D721Med (cell line): ENCODE measurements at places on chromosomes 4 and X.

- no peak for DNase-seq
These were observed 58.2 kb downstream of the ANXA10 start for GRCh38 chr4:168150420-168151050.

DNA sequence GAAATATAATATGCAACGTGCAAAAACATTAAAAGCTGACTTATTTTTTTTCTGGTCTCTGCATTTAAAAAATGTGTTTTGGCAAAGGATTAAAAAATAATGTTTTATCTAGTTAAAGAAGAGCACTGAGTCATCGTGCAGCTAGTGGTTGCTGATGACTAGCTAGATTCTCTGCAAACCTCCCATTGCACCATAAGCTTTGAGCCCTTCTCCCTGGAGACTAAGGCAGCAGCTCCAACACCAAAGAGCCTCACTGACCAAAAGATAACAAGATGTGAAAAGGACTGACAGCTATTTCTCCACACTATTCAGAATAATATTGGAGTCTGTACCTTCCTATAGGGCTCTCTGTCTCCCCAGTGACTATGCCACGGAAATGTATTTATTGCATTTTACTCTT, 424.3 kb downstream of the SLITRK2 start:
- DNase-seq = no peak

DNA sequence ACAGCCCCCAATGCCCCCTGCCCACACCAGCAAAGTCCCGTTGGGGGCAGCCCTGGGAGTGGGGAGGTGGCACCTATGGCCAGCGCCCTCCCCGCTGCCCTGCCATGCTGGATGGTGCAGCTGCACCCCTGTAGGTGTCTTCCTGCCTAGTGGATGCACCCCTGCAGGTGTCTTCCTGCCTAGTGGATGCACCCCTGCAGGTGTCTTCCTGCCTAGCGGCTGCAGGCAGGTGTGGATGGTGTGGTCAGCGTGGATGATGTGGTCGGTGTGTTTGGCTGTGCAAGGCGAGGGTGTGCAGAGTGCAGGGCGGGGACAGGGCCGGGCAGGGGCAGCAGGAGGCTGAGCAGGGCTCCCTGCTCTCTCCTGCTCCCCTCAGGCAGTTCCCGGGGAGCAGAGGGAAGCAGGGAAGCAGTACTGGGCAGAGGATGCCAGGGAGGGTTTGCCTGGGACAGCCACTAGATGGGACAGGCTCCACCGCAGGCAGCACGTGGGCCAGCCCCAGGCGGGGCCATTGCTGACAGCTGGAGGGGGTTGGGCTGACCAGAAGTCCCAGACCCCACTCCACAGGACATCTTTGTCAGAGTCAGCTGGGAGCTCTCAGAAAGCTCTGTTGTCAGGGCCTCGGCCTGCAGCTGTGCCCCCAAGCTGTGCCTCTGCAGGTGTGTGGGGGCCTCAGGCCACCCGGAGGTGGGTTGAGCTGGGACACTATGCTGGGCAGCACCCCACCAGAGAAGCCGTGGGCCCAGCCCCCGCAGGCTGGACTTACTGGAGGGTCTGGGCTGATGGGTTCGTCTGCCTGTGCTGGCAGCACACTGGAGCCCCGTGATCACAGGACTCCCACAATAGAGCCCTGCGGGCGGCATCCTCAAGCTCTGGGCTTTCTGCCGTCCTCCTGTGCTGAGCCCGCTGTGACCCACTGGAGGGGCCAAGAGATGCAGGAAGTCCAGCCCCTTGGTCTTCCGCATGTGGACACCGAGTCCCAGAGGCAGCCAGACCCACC, 23.7 kb downstream of the DOK7 start:
- no peak for DNase-seq

- DNase-seq = no peak
These were observed 27.4 kb downstream of the PHKA2 start for GRCh38 chrX:18956303-18957032.

DNA sequence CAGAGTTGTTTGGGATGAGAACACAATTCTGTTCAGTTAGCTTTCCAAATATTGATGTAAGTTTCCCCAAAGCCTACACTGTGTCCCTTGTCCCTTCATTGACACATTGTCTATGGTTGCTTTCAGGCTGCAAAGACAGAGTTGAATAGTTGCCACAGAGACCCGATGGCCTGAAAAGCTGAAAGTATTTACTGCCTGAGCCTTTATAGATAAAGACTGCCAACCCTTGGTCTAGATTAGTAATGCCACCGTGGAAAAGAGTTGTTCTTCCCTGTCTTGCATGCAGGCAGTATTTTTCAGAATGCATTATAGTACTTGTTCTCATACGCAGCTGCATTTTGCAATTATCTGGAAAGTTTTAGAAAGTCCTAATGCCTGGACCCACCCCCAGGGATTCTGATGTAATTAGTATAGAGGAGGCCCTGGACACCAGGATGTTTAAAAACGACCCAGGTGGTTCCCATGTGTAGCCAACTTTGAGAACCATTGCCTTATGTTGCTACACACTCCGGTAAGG, 180.8 kb downstream of the FRMPD4 start:
- no peak for DNase-seq

GRCh38 chrX:148661035-148661434, 160.6 kb downstream of the AFF2 start:
- no peak for DNase-seq

DNA sequence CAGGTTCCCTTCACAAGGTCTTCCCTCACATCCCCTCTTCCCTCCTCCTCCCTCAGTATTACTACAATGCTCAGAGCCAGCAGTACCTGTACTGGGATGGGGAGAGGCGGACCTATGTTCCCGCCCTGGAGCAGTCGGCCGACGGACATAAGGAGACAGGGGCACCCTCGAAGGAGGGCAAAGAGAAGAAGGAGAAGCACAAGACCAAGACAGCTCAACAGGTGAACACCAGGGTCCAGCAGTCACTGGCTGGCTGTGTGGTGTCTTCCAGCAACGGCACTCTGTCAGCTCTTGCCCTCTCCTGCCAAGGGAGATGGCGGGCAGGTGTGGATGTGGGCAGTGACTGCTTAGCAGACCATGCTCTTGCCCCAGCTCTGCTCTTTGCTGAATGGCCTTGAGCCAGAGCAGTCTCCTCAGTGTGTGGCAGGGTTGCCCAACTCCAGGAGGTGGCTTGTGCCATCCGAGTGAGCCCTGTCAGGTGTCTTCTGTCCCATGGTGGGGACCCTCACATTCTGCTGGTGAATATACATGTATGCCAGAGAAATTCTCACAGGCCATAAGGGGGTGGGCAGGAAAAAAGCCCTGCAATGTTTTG, 11.4 kb upstream of the UBA1 start:
- no peak for DNase-seq

DNA sequence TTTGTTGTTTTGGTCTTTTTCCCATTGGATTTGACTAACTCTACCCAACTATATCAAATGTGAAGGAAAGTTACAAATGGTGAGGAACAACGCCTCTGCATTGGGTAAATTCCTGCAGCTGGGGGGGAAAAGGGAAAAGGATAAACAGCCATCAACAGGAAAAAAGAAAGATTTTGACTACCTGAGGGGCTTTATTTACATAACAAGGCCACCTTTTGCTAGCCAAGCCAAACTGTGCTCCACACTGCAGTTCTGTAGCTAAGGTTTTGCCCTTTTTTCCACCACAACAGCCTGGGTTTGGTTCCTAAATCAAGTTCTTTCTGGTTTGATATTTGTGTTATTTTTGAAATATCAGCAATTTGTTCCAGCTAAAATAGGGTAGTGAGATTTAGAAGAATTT, 40.8 kb downstream of the RHOXF2B start:
- DNase-seq = no peak
